Stimulated activated CD4-positive, alpha-beta T cell treated with anti-CD3 and anti-CD28 coated beads, Interleukin-1b, Interleukin-23, amount 100 ng/mL, for 1 hour (primary cell): ENCODE measurements at places on chromosomes 7 and 10.

- no peak for DNase-seq
These were observed 108.8 kb downstream of the GLRX3 start for GRCh38 chr10:130244928-130245495.

DNA sequence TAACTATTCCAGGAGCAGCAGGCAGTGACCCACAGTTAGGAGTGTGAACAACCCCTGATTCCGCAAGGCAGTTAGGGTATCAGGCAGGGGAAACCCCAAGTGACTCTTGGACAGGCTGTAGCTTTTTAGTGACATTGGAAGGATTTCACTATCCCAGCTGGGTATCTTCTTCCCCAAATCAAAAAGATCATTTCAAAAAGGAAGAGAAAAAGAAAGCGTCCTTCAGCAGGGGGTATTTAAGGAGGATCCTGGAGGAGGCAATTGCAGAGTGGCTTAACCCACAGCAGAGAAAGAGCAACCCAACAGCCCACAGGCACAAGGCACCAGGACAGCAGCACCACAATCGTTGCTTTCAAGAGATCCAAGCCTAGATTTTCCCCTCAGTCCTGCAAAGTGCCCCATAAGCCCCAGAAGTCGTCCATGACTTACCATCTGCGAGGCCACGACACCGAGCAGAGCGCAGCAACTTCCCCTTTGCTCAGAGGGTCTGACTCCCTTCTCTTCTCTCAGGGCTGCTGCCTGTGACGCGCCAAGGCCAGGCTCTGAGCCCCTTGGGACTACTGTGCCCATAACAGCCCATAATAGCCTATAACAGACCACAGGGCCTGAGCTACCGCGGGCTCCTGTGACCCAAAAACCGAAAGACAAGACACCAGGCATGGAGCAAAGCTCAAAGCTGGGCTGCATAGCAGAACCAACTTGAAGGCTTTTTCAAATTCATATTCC, 19.8 kb downstream of the PIK3AP1 start:
- DNase-seq, result no peak

DNA sequence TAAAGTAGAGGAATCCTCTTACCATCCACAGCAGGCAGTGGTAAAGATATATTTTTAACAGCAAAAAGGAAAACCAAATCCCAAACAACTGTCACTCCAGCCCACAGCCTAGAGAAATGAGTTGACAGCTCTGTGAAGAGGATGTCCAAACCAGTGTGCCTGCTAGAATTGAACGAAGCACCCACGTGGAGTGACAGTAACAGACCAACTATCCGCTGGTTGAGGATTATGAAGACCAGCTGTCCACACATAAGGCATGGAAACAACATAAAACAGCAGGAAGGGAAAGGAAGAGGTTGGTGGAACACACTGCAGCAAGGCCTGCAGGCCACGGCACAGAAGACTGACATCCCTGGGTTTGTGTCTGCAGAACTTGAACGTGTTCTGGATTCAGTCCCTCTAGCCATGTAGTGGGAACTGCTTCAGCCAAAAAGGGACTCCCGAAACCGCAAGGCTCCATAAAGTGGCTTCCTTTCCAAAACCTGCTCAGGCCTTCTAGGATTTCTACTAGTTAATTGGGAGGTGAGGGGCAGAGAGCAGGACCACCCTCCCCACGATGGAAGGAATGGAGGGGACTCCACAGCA, 324.4 kb downstream of the BICC1 start:
- DNase-seq, result no peak

- DNase-seq, result no peak
These were observed 37.0 kb upstream of the SVOPL start for GRCh38 chr7:138738114-138738513.

GRCh38 chr7:519484-520390, at the start of gene PDGFA:
TSS of gene PDGFA (minus strand) at chr7:519846. CDS start at chr7:519001, 845 bp downstream.
- no peak for DNase-seq

DNA sequence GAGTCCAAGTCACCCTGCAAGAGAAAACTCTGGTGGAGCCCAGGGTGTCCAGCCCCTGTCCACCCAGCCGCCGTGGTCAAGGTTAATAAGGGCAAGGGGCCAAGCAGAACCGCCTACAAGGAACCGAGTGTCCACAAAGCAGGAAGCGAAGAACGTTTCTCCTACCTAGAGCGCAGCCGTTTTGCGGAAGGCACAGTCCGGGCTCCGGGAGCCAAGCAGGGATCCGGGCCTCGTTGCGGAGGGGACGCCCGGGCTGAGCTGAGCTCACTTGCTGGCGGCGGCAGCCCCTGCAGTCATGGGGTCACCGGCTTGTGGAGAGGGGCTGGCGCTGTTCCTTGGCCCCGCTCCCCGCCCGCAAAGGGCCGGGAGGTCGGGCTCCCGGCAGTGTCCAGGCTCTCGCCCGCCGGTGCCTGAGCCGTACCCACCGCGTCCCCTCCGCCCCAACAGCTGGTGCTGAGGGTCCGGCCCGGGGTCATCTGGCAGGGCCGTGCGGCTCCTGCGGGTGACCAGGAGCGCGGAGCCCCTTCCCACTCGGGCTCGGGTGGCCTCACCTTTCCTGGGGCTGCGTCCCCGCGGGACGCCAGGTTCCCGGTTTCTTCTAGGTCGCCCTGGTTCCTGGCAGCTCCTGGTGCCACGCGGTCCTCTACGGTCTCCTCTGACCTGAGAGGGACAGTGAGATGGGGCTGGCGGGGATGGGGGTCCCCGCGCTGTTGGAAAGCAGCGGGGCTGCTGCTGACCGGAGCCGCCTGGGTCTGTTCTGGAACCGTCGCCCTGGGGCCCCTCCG, 14.0 kb upstream of the ZNF273 start:
- no peak for DNase-seq

DNA sequence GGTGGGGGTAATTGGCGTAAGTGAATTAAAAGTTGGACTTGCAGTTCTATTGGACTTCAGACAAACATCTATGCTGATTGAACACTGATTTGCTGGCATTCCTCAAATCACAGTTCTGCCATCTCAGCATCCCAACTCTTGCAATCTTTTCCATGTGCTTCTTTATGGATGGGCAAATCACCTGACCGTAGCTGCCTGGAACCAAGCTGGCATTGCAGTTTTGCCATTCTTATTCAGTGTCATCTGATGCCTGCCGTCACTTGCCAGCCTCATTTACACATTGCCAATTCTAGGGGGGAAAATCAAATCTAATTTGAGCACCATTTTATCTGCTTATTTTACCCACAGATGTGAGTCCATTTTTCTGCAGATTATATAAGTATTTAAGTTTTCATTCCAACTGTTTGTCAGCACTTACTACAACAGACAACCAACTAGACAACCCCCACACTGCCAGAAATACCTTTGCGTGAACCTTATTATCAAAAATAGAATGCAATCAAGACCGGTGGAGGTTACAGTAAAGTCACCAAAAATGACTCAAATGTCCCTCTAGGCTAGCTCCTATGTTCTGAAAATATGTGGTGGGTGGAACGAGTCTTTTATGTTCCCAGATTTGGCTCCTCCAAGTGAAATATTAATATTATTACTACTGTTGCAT, 172.3 kb upstream of the CTBP2 start:
- no peak for DNase-seq

DNA sequence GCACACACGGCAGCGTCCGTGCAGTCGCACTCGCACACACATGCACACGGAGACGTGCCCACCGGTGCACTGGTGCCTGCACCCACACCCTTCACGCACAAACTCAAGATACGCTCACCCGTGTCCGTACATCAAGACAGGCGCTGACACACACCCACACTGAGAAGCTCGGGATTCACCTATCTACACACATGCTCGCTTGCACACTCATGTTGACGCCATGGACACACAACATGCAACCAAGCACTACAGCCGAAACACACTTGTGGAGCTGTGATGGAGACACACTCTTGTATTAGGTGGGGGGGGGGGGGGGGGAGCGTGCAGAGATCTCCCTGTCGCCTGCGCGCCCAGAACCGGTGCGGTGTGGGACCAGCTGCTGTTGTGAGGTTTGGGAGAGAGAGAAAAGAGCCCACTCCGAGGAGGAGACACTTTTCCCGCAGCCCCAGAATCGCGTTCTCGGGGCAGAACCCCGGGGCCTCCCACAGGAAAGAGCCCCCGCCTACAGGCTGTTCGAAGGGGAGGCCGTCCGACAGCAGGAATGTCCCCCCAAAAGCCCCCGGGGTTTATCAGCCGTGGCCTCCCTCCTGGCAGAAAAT, 605 bp upstream of the NFKB2 start:
- DNase-seq, result no peak

DNA sequence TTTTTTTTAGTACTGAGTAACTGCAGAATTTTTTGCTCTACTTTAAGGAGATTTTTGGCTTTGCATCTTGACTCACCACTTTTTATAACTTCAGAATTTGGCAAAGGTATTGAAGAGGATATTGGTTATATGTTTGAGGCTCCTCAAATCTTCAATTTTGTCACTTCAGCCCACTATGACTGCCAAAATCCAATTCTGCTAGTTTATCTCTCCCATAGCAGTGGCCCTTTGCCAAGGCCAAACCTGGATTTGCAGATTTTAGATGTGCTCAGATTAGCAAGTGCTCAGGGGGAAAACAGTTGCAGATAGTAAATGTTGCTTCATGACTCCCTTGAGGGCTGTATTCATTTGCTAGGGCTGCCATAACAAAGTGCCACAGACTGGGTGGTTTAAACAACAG, 427.5 kb downstream of the ADRA2A start:
- no peak for DNase-seq

DNA sequence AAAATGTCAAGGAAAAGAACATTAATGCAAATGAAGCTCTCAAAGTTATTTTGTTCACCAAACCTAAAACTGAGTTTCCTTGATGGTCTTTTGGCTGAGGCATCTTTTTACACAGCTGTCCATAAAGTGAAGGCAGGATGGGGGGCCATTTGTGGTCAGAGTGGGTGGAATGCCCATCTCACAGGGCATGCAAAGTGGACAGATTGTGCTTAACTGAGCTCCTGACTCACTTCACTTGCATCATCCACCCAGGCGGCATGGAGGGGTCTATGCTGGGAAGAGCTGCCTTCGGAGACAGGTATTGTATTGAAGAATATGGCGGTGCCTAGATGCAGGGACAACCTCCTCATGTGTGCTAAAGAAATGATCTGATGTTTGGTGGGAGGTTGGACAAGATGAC, 905.3 kb downstream of the KCNMA1 start:
- no peak for DNase-seq

DNA sequence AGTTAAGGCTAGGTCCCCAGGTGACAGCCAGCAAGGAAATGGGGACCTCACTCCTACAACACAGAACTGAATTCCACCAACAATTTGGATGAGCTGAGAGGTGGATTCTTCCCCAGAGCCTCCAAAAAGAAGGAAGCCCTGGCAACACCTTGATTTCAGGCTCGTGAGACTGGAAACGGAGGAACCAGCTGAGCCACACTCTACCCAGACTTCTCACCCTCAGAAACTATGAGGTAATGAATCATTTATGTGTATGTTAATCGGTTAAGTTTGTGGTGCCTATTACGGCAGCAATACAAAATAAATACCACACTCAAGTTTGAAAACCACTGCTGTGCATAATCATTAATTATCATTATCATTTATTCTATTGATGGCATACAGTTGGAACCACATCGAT, 532.4 kb upstream of the ANKRD30A start:
- no peak for DNase-seq

DNA sequence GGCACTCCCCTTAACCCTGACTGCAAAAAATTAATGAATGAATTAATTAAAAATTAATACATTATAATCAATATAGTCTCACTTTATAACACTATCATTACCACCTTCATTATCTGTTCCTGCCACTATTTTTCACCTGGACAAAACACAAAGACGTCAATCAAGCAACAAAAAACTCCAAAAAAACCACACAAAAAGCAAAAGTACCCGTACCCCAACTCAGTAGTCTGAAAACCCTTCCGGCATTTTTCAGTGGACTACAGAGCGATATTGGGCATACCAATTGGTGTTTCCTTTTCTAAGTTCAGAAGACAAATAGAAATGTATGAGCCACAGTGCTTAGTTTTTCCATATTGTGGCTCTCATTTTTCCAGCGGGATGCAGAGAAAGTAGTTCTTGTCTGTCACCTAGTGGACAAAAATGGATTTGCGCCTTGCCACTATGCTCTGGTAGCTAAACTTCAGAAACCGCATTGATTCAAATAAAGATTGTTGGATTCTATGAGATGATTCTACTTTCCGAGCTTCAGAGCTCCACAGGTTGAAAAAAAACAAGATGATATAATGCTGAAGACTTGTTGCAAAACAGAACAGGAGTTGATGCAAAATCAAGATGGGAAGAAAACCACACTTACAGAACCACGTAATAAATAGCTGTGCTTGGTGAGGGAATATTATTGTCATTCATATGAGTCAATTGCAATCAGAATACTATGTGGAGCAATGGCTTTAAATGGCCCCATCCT, 50.6 kb upstream of the ITGB1 start:
- peak; percentile 24 for DNase-seq

- no peak for DNase-seq
These were observed 258.7 kb upstream of the SLC26A5 start for GRCh38 chr7:103704701-103705100.

DNA sequence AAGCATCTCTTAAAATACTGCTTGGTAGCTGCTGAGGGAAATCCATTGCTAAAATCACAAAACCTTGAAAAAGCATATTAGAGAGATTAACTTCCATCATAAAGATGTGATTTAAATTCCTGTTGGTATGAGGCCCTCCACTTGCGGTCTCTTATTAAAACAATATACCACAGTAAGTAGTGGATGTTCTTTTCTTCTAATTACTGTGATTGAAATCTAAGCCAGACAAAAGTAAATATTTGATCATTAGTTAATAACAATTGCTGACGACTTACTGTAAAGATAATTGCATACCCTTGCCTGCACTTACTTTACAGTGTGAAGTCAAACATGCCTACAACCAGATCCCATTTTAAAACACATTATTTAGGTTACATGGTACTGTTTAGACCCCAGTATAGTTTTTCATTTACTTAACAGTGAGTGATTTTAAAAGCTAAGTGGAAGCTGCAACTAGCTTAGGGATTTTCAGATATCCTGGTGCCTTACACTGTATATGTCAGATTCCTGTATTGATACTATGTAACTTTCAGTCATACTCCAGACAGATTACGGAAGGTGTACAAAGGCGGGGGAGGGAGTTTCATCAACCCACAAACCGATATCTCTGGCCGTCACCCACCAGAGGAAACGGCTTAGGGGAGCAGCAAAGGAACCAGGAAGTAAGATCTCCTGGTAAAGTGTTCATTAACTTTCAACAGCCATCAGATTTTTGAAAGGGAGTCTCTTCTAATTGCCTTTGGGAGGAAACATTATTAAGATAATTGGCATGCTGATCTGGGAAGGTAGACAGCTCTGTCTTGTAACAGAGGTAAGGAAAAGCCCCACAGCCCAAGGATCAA, 986 bp downstream of the NRP1 start:
- no peak for DNase-seq

DNA sequence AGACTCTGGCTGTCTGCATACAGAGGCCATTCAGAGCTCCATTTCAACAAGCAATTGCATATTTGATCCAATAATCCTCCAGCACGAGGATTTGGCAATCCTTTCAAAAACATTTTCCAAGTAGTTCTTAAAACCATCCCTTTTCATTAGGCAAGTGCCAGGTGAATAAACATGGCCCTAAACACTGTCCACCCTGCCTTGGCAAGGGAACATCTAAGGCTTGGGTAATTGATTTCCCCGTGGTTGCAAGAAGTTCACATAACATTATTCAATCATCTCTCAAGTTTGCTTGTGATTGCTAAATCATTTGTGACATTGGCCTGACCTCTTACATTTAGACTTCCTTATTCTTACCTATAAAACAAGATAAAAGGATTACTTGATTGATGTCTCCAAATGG, 175.2 kb downstream of the CTTNBP2 start:
- DNase-seq, result no peak
